A549 (cell line): ENCODE measurements at places on chromosomes 6 and 20.

DNA sequence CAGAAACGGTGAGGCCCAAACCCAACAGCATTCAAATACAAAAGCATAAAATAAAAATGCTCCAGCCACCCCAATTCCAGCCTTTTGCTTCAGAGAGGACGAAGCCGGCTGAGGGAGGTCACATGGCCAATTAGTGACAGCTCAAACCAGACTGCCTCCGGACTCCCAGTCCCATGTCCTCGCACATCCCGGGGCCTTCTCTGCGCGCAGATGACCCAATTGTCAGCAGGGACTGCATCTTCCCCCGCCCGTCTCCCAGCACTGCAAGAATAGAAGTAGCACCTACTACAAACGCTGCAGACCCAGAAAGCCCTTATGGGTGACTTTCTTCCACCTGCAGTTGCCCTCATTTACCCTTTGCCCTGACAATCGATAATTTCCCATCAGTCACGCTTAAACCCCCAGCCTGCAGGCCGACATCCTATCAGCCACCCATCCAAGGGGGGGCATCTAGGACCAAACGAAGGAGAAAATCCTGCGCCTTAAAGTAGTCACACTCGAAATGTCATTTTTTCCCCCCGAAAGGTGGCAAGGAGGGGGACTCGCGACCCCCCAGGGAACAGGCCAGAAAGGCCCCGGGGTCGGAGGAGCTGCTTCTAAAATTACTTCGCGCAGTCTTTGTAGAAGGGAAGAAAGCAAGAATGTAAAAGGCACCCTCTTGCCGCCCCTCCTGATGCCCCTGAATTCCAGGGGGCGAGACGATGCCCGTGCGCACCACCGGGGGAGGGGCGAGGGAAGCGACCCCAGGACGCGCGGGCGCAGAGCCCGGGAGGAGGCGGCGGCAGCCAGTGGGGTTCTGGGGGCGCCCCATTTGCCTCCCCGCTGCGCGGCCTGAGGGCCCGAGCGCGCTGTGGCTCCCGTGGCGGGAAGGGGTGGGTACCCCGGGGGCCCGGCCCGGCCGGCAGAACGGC lies 792 bp downstream of the SLC23A2 start:
- DNase-seq, result no peak

DNA sequence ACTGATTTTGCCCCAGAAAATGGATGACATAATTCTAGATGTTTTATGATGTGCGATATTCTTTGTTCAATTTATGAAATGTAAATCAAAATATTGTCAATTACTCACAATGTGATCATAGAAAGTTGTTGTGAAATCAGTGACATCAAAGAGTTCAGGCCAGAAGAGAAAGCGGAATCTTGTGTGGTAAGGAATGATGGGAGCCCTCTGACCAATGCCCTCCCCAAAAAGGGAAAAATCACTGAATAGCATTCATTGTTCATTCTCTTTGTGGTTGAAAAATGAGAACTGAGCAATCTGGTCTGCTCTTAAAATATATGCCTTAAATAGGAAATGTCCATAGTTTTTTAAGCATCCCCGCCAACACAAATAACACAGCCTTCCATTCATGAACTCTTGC lies 247.1 kb upstream of the GRIK2 start:
- DNase-seq, result no peak

DNA sequence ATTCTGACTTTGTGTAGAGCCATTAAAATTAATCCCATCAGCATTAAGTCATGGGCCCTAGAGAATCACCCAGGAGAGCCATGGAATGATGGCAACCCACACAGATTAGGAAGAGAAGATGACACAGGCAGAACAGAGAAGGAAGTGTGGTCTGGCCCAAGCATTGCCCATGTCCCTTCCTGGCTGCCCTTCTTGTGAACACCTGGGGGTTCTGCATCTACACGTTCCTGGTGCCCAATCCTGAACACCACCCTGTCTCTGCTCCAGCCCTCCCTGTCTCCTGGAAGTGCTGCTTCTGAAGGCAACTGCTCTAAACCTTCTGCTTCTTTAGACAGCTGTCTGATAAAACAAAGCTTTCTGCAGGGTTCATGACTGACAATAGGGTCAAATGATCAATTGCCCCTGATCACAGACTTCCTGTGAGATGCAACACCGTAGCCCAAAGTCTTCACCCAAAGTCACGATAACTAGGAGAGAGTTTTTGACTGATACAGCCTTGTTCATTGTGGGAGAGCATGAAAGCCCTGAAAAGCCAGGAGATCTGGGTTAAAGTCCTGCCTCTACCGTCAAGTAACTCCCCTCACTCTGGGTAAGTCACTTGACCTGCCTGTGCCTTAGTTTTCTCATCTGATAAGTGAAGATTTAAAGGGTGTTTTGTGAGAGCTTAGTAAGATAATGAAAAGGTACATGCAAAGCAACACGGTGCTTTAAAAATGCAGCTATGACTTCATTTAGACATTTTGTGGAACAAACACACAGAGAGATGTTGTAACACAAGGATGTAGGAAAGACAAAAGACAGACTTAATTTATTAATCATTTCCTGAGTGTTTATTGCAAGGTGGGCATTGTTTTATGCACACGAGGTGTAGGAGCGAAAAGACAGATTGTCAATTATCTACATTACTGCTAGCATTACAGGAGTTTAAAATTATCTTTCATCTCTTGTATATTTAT lies 291.2 kb upstream of the STXBP5 start:
- DNase-seq, result no peak

DNA sequence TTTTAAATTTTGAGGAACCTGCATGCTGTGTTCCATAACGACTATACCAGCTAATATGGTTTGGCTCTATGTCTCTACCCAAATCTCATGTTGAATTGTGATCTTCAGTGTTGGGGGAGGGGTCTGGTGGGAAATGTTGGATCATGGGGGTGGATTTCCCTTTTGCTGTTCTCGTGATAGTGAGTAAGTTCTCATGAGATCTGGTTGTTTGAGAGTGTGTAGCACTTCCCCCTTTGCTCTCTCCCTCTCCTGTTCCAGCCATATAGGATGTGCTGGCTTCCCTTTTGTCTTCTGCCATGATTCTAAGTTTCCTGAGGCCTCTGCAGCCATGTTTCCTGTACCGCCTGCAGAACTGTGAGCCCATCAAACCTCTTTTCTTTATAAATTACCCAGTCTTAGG lies 61.8 kb upstream of the NEDD9 start:
- DNase-seq, result no peak

- no peak for DNase-seq
Measured at GRCh38 chr6:22146931-22147701, 149.7 kb downstream of the PRL start.
